ENCODE measurements at places on chromosomes 4 and X.

DNA sequence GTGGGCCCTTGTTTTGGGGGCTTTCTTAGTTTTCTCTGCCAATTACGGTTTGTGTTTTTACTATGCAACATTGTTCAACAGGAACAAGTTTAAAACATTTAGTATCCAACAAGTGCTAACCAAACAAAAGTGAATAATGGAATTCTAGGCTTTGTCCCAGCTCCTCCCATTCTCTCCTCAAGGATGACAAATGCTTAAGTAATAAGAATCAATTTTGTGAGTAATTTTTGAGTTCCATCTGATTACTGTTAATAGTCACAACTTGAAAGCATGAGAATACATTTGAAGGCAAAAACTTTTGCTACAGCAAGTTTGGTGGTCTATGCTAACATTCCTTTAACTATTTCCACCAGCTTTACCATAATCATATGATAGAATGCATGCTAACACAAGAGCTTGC, 78.1 kb upstream of the HPGD start:
- no peak overlapping the region for H3K4me3 ChIP-seq
- no peak overlapping the region for H3K27ac ChIP-seq
- no peaks in the 10 kb centered on the region for H3K36me3 ChIP-seq
- no peaks in the 10 kb centered on the region for H3K4me1 ChIP-seq
- no peaks in the 10 kb centered on the region for H3K27me3 ChIP-seq

GRCh38 chr4:10058371-10058770, 37.1 kb upstream of the SLC2A9 start:
- no peak overlapping the region for H3K4me3 ChIP-seq
- H3K27ac ChIP-seq, result no peak overlapping the region
- no peaks in the 10 kb centered on the region for H3K27me3 ChIP-seq
- peaks cover 11% of the 10 kb centered on the region for H3K4me1 ChIP-seq
- no peaks in the 10 kb centered on the region for H3K36me3 ChIP-seq

GRCh38 chr4:139247700-139248238, 32.3 kb downstream of the MGARP start:
- DNase-seq, result no peak
- H3K27me3 ChIP-seq, result no peaks in the 10 kb centered on the region
- no peak overlapping the region for H3K27ac ChIP-seq
- H3K4me1 ChIP-seq, result no peaks in the 10 kb centered on the region
- H3K4me3 ChIP-seq, result no peak overlapping the region

DNA sequence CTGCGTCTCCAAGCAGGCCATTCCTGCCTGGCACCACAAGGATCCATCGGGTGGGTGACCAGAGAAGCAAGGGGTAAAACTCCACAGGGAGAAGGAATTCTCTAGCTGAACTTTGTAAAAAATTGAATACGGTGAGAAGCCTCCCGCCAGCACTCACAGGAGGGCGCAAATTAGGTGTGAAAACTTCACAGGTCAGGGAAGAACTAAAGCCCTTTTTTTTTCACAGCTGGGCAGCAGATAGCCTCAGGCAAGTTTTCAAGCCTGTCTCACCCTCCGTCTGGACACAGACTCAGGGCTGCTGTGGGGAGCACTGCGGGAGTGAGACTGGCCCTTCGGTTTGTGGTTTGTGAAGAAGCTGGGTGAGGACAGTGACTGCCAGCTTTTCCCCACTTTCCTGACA, 224.1 kb upstream of the FGF16 start:
- no peaks in the 10 kb centered on the region for H3K27me3 ChIP-seq
- no peak overlapping the region for H3K27ac ChIP-seq
- DNase-seq, result peak; percentile 87
- H3K4me3 ChIP-seq, result no peak overlapping the region
- H3K36me3 ChIP-seq, result no peaks in the 10 kb centered on the region
- no peaks in the 10 kb centered on the region for H3K4me1 ChIP-seq

- H3K27ac ChIP-seq, result peak overlapping the region; percentile 91
- no peaks in the 10 kb centered on the region for H3K36me3 ChIP-seq
- peak; percentile 55 for DNase-seq
- H3K4me1 ChIP-seq, result no peaks in the 10 kb centered on the region
- peak overlapping the region; percentile 35 for H3K4me3 ChIP-seq
These were observed 1.5 kb upstream of the DDX3X start for GRCh38 chrX:41332408-41333002.

- no peak overlapping the region for H3K27ac ChIP-seq
- no peak overlapping the region for H3K4me3 ChIP-seq
- H3K4me1 ChIP-seq, result no peaks in the 10 kb centered on the region
- no peak for DNase-seq
- H3K36me3 ChIP-seq, result no peaks in the 10 kb centered on the region
- H3K27me3 ChIP-seq, result no peaks in the 10 kb centered on the region
These were observed 77.3 kb upstream of the TMEM47 start for GRCh38 chrX:34734383-34734782.

- DNase-seq, result no peak
- H3K27me3 ChIP-seq, result no peaks in the 10 kb centered on the region
- H3K27ac ChIP-seq, result no peak overlapping the region
- no peak overlapping the region for H3K4me3 ChIP-seq
- no peaks in the 10 kb centered on the region for H3K4me1 ChIP-seq
These were observed 24.4 kb upstream of the PLAC8 start for GRCh38 chr4:83138946-83139345.

DNA sequence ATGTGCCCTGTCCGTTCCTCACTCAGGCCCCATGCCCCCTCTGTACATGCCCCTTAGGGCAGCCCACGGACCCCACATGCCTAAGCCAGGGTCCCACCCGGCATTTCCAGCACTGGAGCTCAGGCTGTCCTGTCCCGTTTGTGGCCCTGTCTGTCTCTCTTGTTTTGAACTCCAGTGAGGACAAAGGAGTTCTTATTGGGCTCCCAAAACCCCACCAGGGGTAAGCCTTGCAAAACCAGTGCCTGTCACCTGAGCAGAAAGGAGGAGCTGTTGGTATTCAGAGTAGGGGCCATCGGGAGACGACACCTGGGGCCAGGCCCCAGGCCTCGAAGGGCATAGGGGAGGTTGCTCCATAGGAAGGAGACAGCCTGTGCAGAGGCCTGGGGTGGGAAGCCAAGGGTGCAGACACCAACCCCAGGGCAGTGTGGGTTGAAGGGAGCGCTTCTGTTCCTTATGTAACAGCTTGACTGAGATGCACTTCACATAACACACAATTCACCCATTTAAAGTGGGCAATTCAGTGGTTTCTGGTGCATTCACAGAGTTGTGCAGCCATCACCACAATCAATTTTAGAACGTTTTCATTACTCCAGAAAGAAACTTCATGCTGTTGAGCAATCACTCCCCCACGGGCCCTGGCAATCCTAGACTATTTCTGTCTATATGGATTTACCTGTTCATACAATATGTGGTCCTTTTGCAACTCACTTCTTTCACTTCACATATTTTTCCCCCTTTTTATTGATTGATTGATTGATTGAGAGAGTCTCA, 31.7 kb downstream of the MAN2B2 start:
- no peaks in the 10 kb centered on the region for H3K4me1 ChIP-seq
- H3K27ac ChIP-seq, result no peak overlapping the region
- H3K36me3 ChIP-seq, result peaks cover 2% of the 10 kb centered on the region
- no peak for DNase-seq
- no peak overlapping the region for H3K4me3 ChIP-seq

DNA sequence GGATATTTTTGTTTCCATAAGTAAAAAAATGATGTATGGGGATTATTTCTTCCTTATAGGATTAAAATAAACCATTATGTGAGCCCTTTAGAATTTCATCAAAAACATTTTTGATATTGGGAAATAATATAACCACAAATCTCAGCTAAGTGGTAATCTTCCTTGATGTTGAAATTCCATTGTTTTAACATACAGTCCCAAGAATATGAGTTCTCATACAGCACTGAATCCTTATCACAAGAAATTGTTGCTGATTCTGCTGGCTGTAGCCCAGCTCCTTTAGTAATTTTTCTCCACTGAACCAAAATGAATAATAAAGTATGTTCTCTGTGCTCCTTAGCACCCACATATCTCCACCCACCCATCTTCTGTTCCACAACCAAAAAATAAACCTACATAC, 41.9 kb upstream of the FAM47B start:
- H3K4me3 ChIP-seq, result no peak overlapping the region
- no peaks in the 10 kb centered on the region for H3K36me3 ChIP-seq
- no peaks in the 10 kb centered on the region for H3K27me3 ChIP-seq

DNA sequence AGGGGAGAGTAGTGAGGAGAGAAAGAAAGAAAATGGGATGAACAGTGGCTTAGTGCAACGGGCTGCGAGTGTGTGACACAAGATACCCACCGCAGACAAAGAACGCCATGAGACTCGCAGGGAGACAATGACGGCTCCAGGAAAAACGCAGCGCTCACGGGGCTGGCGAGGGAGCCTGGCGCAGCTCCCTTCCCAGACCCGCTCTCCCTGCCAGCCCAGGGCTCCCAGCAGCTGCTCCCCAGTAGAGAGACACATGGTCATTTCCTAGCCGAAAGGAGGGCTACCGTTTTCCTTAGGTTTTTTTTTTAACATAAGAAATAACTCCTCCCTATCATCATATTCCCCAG, 149.5 kb downstream of the MAML3 start:
- no peak overlapping the region for H3K27ac ChIP-seq
- H3K4me3 ChIP-seq, result no peak overlapping the region
- H3K27me3 ChIP-seq, result no peaks in the 10 kb centered on the region
- DNase-seq, result peak; percentile 69
- H3K4me1 ChIP-seq, result peaks cover 13% of the 10 kb centered on the region
- no peaks in the 10 kb centered on the region for H3K36me3 ChIP-seq

DNA sequence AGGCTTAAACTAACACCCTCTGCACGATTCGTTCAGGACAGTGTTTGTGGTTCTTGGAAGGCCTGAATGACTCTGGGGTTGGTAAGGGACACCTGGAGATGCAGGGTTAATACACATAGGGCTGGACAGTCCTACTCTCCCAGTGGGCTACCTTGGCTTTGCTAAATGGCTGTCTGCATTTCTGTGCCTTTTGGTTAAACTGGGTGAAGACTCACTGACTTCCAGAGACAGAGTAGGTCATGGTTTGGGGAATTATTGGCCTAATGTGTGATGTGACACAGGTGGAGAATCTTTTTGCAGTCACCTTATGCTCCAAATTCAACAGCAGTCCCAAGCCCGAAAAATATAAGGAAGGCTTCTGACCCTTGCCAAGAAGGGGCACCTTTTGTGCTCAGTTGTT, 10.5 kb downstream of the POU4F2 start:
- H3K4me1 ChIP-seq, result no peaks in the 10 kb centered on the region
- H3K4me3 ChIP-seq, result no peak overlapping the region
- no peak overlapping the region for H3K27ac ChIP-seq

DNA sequence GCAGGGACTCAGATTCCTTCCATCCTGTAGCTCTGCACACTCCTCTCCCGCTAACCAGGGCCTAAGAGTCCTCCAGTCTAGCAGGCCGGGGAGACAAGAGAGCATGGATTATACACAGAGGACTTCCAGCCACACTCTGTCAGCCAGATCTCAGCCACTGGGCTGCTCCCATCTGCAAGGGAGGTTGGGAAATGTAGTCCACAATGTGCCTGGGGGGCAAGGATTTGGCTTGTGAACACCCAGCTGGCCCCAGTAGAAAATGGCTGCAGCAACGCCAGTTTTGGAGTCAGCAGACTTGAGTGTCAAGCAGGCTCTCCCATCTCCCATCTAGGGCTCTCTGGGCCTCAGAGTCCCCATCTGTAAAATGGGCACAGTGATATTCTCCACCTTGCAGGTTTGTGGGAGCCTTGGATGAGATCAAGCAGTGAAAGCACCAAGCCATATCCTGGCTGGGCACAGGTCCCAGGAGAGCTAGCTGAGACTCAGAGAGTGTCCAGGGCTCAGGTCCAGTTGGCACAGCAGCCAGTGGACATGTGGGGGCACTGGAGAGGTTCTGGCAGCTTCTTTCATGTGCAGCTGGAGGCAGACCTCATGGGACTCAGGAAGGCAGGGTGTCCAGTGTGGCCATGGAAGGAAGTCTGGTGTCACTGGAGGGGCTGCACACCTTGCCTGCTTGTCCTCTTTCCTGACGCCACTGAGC, 14.6 kb downstream of the PSAPL1 start:
- no peaks in the 10 kb centered on the region for H3K27me3 ChIP-seq
- no peak for DNase-seq
- no peak overlapping the region for H3K4me3 ChIP-seq
- peaks cover 2% of the 10 kb centered on the region for H3K36me3 ChIP-seq
- no peak overlapping the region for H3K27ac ChIP-seq

- DNase-seq, result no peak
- H3K4me3 ChIP-seq, result no peak overlapping the region
- no peaks in the 10 kb centered on the region for H3K36me3 ChIP-seq
- H3K4me1 ChIP-seq, result no peaks in the 10 kb centered on the region
These were observed 695.6 kb upstream of the FAM241A start for GRCh38 chr4:111449657-111450056.

DNA sequence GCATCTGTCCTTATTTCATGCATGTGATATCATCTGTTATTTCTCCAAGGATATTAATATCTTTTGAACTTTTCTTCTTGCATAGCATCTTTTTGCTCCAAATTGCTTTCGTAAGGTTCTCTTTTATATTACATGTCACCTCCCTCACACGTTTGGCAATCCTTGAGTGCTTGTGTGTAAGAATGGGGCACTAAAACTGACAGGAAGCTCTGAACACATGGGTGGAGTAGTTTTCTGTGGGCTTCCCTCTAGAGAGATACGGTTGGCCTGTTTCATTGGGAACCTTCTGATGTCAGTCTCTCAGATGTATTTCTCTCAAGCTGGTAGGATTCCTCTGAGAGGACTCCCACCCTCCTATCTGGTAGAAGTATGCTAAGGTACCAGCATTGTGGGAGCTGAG, 223.0 kb downstream of the MID1 start:
- DNase-seq, result no peak
- no peaks in the 10 kb centered on the region for H3K4me1 ChIP-seq
- no peak overlapping the region for H3K4me3 ChIP-seq
- H3K36me3 ChIP-seq, result no peaks in the 10 kb centered on the region

DNA sequence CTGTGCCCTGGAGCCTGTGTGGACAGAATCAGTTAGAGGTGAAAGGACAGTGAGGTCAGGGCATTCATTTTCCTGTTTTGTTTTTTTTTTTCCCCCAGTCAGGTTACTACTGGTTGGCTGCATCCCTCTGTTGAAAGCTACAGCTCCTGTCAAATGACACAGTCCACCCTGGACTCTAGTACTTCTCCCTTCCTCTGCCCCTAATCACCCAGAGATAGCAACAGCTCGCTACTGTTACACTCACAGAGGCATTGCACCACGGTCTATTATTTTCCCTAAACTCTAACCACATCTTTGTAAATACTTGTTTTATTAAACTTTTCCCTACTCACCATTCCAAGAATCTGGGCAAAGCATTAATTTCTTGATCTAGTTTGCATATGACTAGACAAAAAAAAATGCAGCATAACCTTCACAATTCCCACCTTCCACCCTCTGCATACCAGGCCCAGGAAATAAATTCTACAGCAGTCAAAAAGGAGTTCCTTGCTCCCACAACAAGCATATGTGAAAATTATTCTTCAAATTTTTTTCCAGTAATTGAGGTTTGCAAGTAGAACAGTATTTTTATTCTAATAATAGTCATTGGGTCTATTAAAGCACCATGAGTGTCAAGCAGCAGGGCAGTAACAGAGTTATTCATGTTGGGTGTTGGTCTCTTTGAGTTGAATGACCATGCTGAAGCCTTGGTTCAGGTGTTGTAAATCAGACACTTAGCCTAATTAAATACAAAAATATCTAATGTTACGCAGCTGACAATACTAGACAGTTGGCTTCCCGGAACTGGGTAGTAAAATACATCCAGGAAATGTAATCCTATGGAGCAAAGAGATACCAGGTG, 329.2 kb downstream of the INPP4B start:
- no peaks in the 10 kb centered on the region for H3K36me3 ChIP-seq
- no peak overlapping the region for H3K27ac ChIP-seq
- H3K4me3 ChIP-seq, result no peak overlapping the region
- no peaks in the 10 kb centered on the region for H3K4me1 ChIP-seq

GRCh38 chrX:17030580-17031270, 84.3 kb downstream of the REPS2 start:
- H3K36me3 ChIP-seq, result no peaks in the 10 kb centered on the region
- no peak overlapping the region for H3K4me3 ChIP-seq
- no peak for DNase-seq
- H3K4me1 ChIP-seq, result no peaks in the 10 kb centered on the region

All from mesendoderm (in vitro differentiated cells).